ENCODE measurements at places on chromosomes 13 and 19.
A peak's percentile ranks its signal among the peaks of the same experiment; 100 is the strongest.

GRCh38 chr19:34126966-34127365 lies 45.3 kb upstream of the LSM14A start:
- no peak for DNase-seq

- DNase-seq, result no peak
These were observed 15.9 kb upstream of the IGLON5 start for GRCh38 chr19:51295382-51296126.

GRCh38 chr13:20547479-20547908 lies 19.5 kb upstream of the IFT88 start:
- no peak for DNase-seq

GRCh38 chr13:93903909-93904308 lies 575.6 kb downstream of the DCT start:
- DNase-seq, result no peak

GRCh38 chr19:55684946-55685681 lies 10.1 kb downstream of the EPN1 start:
- DNase-seq, result no peak

- no peak for DNase-seq
These were observed 42.1 kb downstream of the RHPN2 start for GRCh38 chr19:33022472-33023116.

DNA sequence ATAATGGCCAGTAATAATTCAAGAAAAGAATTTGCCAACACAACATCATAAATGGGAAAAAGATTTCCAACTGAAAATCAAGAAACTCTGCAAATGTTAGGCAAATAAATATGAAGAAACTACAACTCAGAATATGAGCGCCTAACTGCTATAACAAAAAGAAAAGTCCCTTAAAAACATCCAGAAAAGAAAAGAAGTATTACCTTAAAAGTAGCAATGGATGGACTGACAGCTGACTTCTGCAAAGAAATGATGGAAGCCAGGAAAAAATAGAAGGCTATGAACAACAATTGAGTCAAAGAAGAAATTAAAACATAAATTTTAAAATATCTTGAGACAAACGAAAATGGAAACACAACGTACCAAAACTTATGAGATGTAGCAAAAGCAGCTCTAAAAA lies 482.3 kb upstream of the ZNF507 start:
- no peak for DNase-seq

DNA sequence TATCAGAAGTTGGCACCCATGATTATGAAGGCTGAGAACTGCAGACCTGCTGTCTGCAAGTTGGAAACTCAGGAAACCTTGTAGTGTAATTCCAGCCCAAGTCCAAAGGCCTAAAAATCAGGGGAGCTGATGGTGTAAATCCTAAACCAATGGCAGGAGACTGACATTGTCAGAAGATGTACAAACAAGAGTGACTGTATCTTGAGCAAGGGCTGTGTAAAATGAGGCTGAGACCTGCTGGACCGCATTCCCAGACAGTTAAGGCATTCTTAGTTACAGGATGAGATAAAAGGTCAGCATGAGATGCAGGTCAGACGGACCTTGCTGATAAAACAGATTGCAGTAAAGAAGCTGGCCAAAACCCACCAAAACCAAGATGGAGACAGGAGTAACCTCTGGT lies 147.7 kb downstream of the COG6 start:
- no peak for DNase-seq

GRCh38 chr13:59178344-59178743 lies 985.4 kb downstream of the DIAPH3 start:
- DNase-seq, result no peak

GRCh38 chr19:17075864-17076542 lies 426 bp downstream of the MYO9B start:
- no peak for DNase-seq

- no peak for DNase-seq
These were observed 33.9 kb downstream of the SPATA13 start for GRCh38 chr13:24194447-24194846.

- DNase-seq, result no peak
These were observed 49.5 kb downstream of the STARD13 start for GRCh38 chr13:33236021-33236420.

- no peak for DNase-seq
These were observed 327.2 kb upstream of the TSHZ3 start for GRCh38 chr19:31676271-31677004.

GRCh38 chr13:111210544-111211469 lies 95.7 kb downstream of the ARHGEF7 start:
- DNase-seq, result no peak

- DNase-seq, result no peak
These were observed 10.2 kb upstream of the DCUN1D2 start for GRCh38 chr13:113500530-113501265.

DNA sequence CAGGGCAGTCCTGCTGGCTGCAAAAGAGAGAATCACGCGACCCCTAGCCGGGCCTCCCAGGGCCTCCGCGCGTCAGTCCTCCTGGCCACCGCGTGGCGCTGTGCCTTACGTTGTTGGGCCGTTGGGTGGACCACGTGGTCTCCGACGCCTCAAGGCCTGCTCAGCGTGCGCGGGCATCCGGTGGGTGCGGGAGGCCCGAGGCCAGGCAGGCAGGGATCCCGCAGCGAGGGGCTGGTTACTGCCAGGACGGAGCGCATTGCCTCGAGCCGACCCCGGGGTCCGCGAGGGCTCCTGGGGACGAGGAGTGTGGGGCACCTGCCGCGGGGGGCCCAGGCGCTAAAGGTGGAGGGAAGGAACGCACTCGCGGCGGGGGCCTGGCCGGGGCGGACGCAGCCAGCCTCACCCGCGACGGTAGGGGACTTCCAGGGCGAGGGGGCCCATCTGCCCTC lies at the start of gene TDRD12:
TSS of gene TDRD12 (plus strand) at position 157 of the 449 bp plus-strand sequence. CDS start 306 bp downstream, outside the sequence.
- DNase-seq, result no peak

DNA sequence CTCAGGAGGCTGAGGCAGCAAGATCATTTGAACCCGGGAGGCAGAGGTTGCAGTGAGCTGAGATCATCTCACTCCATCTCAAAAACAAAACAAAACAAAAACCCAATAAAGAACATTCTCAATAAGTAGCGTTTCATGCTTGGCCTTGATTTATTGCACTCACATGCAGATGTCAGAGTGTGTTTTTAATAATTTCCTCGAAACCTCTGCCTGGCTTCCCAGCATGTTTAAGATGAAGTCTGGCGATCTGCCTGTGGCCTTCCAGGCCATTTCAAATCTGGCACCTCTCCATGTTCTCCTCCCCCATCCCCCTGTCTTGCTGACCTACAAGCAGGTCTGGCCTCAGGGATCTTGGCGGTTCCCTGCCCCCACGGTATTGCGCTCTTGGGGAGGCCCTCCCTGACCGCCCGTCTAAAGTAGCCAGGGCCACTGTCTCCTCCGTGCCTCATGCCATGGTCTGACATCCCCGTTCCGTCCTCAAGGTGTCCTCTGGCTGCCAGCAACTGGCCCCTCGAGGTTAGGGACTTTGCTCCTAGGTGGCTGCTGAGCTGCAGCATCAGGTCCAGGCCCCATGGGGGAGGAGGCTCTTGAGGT lies 1.6 kb downstream of the WDR88 start:
- DNase-seq, result no peak

GRCh38 chr19:869245-870177 lies 10.0 kb downstream of the CFD start:
- DNase-seq, result no peak

DNA sequence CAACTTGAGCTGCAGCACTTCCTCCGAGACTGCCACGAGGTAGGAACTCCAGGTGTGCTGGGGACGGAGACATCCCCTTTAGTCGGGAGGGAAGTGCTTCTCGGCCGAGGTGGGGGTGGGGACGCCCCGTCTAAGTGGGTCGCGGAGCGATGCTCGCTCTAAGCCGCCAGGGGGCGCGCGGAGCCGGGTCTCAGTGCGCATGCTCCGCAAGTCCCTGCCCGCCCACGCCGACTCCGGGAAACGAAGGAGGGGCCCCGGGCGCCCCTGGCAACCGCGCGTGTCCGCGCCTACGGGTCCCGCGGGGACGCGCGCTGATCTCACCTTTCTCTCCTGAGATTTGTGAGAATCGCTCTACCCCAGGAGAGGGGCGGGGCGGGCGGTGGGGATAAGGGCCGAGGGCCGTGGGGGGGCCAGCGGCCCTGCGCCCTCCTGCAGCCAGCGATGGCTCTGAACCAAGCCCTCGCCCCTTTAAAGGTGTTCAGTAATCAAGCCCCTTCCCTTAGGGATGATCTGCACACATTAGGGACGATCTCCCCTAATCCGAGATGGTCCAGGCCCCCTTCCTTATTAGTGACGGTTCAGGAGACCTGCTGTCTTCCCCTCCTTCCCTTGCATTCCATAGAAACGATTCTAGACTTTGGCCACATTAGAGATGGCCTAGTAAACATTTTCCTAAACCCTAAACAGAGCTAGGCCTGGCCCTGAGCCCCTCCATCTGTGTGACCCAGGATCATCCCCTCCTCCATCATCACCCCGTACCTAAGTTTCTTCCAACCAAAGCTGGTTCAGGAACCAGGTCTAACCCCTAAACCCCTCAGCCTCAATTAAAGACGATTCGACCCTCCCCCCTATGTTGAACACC lies 47.3 kb upstream of the SHKBP1 start:
- peak; percentile 46 for DNase-seq

DNA sequence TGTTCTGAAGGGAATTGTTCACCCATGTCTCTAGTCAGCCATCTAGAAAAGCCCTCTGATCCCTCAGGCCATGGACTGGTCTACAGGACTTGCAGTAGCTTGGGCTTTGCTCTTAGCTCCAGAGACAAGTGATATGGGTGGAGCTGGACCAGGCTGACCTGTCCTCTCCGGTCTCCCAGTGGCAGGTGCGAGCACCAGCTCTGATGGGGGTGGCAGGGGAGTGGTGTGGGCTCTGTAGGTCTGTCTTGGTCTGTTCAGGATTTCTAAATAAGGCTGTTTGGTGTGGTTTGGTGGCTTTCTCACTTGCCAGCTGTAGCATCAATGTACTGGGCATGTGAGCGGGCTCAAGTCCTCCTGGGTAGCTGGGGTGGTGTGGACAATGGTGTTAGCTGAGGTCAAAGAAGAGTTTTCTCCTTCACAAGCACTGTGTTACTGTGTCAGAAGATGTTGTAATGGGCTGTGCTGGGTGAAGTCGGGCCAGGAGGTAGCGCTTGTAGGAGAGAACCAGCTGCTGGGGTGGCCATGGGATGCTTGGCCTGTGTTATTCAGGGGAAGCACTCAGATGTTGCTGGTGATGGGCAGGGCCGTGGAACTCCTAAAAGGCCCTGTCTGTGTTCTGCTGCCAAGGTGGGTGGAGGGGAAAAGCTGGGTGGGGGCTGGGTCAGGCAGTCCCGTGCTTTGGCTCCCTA lies 16.9 kb downstream of the GPC6 start:
- DNase-seq, result no peak

- no peak for DNase-seq
These were observed 315.6 kb downstream of the DLEU7 start for GRCh38 chr13:50527612-50528509.

DNA sequence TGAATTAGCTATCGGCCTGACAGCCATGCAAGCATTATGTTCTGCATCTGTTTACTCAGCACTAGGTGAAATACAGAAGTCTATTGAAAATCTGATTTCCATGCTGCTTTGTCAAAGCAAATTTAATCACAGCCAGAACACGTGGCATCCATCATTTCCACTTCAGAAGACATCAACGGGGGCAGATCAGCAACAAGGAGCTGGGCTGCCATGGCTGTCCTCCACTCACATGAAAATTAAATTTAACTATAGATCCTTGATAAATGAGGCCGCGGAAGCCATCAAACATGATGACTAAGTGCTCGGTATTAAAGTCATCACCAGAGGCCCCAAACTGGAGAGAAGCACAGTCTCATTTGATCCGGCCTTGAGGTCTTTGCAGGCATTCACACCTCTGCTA lies 443.5 kb downstream of the HS6ST3 start:
- no peak for DNase-seq

GRCh38 chr19:8095354-8095886 lies 42.9 kb downstream of the CCL25 start:
- no peak for DNase-seq

- DNase-seq, result no peak
These were observed 58.1 kb upstream of the IPO5 start for GRCh38 chr13:97895383-97895782.

DNA sequence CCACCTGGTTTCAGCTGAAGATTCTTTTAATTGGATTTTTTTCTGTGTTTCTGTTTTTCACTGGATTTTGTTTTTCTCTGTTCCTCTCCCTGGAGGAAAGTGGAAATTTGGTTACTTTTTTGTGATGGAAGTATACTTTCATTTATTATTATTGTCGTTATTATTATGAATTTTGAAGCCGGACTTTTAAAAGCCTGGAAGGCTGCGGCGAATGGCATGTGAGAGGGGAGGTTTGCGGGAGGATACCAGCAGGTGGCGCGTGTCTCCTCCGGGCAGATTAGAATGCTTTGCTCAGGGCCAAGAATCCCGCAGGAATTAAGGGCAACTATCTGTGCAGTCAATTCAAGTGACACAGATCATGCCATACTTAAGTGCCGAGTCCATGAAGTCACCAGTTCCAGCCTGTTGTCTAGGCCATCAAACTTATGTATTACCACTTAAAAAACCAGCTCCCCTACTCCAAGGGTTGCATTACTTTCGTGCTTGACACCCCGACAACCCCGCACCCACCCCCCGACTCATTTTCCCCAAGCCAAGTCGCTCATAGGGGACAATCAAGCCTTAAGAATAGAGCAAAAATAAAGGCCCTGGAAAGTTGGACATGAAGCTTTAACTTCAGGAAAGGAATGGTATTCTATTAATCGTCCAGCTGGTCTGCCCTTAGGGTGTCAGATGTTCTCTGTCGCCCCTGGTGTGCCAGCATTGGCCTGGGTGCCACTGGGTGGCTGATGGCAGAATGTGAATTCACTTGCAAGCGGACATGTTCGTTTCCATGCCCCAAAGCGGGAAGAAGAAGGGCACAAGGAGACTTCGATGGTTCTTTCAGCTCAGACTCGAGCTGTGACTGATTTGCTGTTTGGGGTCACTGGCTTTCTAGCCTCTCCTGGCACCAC lies 1.3 kb upstream of the LRCH1 start:
- peak; percentile 22 for DNase-seq

All from DMS 273 treated with DMSO at 0.1 percent for 48 hours (cell line).